ENCODE measurements at places on chromosomes 3 and 15.

DNA sequence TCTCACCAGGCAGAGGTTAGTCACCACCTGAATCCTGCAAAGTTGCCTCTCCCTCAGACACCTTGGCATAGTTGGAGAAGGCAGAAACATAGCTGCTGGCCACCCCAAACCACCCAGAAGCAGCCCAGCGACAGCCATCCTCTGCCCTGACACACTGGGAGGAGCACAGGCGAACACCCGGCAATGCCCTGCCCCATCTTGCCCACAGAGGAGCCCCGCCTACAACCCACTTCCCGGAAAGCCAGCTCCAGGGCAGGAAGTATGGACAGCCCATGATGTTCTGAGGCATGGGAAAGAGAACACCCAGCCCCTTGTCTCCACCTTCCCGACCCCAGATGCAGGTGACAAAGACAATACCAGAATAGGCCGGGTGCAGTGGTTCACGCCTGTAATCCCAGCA lies 12.6 kb upstream of the SHISA5 start:
- DNase-seq = no peak

DNA sequence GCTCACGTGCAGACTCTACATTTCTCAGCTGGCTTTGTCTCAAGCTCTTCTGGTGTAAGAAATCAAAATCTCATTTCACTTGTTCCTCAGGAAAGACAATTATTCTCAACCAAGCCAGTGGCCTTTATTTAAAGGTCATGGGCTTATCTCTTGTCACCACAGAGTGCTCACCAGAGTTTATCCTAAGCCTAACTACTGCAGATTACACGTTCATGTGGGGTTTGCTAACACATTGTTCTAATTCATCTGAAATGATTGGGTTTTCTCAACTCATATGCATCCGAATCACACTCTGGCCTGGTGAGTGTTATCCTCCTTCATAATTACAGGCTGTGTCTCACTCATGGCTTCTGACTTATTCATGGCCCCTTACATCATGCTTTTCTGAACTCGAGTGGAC lies 83.3 kb upstream of the TSC22D2 start:
- no peak for DNase-seq

GRCh38 chr3:17938313-17938712 lies 195.9 kb upstream of the TBC1D5 start:
- DNase-seq = no peak

- no peak for DNase-seq
Observed at GRCh38 chr15:76152197-76152596, 92.4 kb downstream of the TMEM266 start.

DNA sequence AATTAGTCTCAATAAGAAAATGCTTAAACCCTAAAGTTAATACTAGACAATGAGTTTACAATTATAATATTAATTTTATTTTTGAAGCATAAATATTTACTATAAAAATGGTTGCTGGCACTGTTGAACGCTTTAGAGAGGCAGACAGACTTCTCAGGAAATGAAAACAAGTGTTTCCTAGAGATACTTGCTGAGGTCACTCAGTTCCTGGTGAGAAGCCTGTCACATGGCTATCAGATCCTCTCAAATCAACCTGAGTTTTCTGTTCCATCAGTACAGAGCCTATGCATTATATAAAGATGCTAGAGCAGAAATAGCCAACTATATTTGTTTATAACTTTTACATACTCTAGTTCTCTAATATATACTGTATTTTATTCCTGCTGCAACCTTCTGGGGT lies 109.2 kb downstream of the MYO5A start:
- no peak for DNase-seq

DNA sequence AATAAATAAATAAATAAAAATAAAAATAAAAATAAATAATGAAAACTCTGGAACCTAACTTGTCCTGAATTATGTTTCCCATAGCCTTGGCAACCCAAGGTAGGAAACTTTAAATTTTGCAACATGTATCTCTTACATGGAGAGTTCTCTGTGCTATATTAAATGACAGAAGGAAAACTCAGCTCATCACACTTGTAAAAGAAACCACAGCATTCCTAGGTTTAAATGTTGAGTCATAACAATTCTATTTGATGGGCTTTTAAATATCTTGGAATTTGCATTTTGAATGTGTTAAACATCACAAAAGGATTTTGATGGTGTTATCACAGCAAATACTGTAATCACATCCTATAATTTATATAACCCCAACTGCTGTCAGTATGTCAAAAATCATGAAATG lies 144.2 kb downstream of the LRTM1 start:
- no peak for DNase-seq

DNA sequence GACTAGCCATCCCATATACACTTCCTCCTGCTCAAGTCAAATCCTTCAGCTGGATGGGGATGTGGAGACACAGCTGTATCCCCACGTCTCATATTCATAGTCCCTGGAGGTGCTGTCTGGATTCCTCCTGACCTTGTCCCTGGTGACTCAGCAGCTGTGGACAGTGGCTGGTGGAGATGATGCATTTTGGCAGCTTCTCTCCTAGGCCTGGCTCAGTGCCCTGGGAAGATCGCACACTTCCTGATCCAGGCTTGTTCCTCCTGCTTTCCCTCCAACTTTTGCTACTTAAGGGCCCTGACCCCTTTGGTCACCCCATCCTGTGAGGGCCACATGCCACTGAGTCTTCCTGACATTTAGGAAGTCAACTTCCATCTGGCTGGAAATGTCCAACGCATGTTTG lies 44.4 kb downstream of the ADAMTSL3 start:
- no peak for DNase-seq

GRCh38 chr3:34957677-34958076 lies 681.6 kb upstream of the ARPP21 start:
- DNase-seq = no peak

DNA sequence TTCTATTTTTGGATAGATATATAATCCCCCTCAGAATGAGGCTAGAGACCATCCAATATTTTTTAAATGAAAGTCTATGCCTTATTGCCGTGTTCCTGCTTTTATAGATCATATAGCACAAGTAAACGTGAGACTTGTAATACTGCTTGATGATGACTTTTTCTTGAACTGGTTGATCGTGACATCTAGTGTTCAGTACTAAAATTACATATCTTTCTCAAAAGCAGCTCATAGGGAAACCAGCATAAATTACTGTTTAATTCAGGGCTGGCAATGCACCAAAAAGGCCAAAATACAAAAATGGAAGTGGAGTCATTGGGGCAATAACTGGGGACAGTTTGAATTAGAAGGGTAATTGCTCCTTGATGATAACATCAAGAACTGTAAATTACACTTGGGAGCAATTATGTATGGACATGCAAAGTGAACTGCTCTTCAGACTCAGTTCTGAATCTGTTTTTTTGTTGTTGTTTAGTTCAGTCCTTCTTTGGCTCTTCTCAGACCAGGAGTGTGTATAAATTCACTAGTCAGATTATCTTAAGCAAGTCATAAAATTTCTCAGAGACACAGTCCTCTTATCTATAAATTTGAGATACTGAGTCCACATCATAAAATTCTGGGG lies 325.3 kb downstream of the THSD4 start:
- DNase-seq = no peak

DNA sequence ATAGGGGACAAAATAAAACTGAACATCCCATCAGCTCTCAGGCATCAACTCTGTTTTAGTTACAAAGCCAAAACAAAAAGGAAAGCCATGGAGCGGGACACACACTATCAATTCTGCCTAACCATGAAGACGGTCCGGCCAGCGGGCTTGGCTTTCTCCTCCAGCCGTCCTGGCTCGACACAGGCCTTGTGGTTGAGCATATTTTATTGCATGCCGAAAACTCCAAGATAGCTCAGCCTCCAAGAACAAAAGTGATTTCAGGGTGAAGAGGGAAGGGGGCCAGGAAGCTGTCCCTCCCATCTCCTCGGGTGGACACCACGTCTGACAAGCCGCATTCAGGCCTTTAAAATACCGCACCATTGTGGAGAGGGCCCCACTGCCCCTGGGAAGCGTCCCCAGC lies 31.2 kb downstream of the WNT5A start:
- no peak for DNase-seq

- DNase-seq = no peak
Observed at GRCh38 chr3:30604558-30604957, 1.8 kb upstream of the TGFBR2 start.

- no peak for DNase-seq
Observed at GRCh38 chr3:170643831-170644230, 58.0 kb upstream of the SLC7A14 start.

DNA sequence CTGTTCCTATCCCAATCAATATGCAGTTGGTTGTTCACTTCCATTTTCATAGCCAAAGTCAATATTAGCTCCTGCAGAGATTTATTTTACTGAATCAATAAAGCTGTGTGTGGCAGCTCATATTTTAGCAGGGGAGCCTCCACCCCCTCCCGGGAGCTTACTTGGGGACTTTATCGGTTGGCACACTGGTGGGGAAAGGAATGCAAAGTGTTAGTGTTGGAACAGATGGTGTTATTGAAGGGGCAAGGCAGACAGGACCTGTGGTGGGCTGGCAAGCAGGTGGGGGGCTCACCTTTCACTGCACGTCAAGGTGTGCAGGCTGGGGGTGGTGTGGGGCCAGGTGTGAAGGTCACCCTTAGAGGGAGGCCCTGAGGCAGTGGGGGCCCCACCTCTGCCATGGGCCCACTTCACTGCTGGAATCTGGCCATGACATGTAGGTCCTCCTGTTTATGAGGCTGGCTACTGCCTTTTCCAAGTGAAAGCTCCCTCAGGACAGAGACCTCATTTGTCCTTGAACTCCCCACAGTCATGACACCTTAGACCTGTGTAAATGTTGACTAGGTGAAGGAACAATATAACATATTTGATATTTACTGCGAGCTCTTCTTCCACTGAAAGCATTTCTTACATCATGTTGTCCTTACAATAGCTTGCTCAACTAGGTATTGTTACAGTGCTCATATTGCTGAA lies 44.0 kb upstream of the SEC22A start:
- DNase-seq = no peak

DNA sequence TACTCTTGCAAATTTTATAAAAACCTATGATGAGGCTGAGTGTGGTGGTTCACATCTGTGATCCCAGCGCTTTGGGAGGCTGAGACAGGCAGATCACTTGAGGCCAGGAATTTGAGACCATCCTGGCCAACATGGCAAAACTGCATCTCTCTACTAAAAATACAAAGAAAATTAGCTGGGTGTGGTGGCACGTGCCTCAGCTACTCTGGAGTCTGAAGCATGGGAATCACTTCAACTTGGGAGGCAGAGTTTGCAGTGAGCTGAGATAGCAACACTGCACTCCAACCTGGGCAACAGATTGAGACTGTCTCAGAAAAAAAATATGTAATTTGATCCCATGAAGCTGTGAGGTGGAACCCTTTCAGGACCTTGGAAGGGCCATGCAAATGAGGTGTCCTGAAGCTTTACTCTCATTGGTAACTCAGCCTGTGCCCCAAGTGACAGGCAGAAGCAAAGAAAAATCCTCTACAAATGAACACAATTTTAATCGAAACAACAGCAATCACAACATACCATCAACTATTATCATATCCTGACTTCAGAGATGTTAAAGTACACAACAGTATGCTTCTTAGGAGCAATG lies 84.6 kb upstream of the CDV3 start:
- DNase-seq = no peak

DNA sequence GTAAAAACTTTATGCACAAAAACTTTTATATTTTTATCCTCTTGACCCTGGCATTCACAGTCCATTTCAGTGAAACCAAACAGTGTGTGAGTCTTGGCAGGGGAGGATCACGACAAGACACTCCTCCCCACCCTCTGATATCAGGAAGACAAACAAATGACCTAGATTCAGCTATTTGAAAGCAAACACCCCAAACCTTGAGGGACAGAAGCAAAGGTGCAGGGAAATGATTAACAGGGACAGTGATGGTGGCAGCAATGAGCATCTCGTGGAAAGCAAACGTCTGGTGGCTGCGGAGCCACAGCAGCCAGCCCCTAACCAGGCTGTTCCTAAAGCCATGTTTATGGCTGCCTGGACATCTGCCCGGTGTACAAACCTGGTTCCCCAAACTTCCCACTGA lies 52.1 kb downstream of the FSIP1 start:
- DNase-seq = no peak

DNA sequence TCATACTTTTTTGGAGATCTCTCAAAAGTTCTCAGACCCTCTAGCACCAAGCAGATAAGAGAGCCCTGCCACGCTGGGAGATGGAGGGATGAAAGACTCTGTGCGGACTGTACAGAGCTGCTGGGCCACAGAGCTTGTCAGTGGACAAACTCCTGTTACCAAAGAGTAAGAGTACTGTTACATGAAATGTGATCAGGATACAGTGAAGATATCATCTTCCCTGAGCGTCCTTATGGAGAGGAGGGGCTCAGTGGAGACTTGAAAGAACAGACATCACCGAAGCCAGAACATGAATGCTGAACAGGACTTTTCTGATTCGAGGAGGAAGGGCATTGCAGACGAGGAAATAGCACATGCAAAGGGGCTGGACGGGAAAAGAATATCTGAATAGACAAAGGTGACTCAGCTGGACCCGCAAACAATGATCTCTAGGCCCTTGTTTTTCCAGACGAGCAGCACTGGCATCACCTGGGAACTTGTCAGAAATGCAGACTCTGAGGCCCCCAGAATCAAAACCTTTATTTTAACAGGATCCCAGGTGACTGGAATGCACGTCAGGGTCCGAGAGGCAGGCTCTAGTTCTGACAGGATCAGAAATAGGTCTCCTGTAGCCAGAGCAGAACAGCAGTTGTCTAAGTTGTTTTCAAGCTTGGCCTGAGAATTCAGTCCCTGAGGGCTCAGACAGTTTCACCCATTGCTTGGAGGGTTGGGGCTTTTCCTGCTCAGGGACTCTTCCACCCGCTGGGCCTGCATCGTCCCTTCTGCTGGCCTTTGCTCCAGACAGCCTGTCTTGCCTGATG lies 277.9 kb downstream of the RPLP1 start:
- DNase-seq = no peak

DNA sequence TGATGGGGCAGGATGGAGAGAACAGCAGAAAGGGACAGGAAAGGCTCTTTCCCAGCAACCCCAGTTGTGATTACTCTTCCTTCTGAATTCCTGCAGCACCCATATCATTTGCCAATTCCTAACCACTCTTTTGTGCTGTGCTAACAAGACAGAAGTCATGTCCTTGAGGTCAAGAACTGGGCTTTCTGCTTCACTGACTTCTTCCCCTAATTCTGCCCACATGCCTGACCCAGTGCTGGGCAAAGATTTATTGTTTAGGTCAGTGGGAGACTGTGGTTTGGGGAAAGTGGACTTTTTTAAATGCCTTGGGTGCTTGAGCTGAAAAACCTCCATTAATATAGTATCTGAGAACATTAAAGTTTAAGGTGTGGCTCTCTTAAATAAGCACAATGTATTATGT lies 4.2 kb upstream of the EFCAB12 start:
- DNase-seq = no peak

- DNase-seq = no peak
Observed at GRCh38 chr3:48001991-48002390, 14.2 kb downstream of the MAP4 start.

DNA sequence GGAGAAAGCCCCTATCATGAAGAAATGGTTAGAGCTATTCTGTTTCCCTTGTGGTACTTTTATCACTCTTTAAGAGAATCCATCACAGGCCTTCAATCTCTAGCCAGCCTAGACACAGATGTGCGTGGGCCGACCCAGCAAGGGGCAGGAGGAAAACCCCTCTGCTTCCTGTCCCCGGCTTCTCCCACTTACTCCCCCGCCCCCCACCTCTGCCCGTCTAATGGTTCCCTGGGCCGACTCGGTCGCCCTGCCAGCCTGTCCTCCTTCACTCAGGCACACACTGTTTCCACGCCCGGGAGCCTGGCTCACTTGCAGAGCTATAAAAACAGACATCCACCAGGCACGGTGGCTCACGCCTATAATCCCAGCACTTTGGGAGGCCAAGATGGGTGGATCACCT lies 58.3 kb upstream of the TFRC start:
- DNase-seq = no peak

- no peak for DNase-seq
Observed at GRCh38 chr3:121595765-121596406, 2.7 kb downstream of the FBXO40 start.

All from stimulated activated CD4-positive, alpha-beta T cell treated with anti-CD3 and anti-CD28 coated beads, Interleukin-1b, Interleukin-23, amount 100 ng/mL, for 4 hours (primary cell).